ENCODE measurements at places on chromosomes 4 and X.

DNA sequence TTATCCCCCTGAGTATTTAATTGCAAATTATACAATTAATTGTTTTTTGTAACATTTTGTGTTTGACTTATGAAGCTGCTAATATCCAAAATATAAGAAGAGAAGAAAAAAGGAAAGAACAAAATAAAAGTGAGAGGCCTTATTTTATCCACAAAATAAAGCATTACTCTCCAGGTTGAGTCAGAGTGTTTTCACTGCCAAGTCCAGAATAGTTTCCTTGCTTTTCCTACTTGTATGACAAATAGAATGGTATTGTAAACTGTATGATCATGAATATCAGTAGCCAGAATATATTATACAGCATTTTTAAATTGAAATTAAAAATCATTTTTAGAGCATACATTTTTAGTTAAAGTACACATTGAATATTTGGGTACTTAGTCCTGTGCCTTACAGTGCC is 237.8 kb downstream of the NDST4 start:
- DNase-seq: no peak

DNA sequence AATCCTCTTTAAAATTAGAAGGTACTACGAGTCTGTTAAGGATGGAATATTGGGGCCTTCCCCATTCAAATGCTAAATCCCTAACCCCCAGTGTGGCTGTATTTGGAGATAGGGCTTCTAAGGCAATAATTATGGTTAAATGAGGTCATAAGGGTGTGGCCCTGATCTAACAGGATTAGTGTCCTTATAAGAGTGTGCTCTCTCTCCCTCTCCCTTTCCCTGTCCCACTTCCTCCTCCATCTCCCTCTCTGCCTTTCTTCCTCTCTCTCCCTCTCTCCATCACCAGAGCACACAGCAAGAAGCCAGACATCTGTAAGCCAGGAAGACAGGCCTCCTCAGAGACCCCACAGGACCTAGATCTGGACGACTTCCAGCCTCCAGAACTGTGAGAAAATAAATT is 116.9 kb downstream of the COL25A1 start:
- no peak for DNase-seq

DNA sequence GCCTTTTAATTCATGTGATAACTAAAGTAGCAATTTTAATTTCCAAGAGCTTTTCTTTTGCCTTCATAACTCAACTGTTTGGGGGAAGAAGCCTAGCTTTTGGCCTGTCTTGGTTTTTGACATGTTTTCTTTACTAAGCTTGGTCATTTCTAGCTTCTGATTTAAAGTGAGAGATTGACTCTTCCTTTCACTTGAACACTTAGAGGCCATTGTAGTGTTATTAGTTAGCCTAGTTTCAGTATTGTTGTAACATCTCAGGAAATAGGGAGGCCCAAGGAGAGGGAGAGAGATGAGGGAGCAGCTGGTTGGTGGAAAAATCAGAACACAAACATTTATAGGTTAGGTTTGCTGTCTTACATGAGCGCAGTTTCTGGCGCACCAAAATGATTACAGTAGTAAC is 44.8 kb downstream of the DCLK2 start:
- DNase-seq: no peak

GRCh38 chr4:17511051-17511450 is 839 bp downstream of the QDPR start:
- no peak for DNase-seq

GRCh38 chr4:164461901-164462300 is 292.0 kb upstream of the SMIM31 start:
- no peak for DNase-seq

- no peak for DNase-seq
Observed at GRCh38 chr4:107906458-107907100, 24.8 kb upstream of the CYP2U1 start.

DNA sequence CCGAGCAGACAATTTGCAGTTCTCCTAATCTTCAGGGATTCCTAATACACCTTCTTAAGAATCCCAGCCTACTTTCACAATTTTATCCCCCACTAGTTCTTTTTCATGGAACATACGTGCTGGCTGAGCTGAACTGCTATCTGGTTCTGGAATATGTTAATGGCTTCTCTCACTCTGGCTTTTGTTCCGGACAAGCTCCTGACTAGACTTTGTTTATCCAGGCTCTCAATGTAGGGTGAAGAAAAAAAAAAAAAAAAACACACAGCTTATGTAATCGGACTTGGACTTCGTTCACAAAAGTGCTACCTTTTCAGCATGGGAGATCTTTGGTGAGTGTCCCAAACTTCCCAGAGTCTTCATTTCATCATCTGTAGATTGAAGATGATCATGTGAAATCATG is 555.4 kb upstream of the CPEB2 start:
- DNase-seq: no peak

DNA sequence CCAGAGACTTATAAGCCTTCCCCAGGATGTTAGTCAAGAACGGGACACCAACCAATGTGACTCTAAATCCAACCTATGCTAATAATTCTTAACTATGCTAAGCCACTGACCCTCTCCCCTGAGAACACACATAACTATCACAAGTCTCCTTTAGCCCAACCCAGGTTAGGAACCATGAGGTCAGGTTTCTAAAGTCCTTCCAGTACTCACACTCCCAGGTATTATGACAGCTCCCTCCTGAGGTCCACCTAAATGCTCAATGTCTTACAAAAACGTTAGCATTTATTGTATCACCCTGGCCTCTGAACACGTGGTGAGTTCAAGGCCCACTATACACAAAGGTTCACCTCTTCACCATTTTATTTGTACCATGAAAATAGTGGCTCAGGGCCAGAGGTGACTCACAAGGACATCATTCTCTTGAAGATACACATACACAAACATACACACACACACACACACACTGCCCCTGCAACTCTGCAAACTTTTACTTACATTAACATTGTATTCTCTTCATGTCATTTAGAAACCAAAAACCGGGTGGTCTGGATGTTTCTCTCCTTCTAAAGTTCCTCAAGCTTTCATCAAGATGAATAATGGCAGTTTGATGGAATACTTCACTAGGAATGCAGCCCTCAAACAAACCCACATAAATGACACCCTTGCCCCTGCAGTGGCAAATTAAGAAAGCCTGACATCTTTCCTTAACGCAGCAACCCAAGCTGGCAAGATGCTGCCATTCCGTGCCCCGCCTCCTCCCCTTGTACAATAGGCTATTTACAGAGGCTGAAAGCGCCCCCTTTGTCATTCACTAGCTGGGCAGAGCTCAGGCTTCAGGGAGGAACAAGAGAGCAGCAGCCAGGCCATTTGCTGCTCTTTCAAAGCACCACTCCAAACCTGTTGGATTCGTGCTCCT is 17.7 kb downstream of the ACSL1 start:
- no peak for DNase-seq

DNA sequence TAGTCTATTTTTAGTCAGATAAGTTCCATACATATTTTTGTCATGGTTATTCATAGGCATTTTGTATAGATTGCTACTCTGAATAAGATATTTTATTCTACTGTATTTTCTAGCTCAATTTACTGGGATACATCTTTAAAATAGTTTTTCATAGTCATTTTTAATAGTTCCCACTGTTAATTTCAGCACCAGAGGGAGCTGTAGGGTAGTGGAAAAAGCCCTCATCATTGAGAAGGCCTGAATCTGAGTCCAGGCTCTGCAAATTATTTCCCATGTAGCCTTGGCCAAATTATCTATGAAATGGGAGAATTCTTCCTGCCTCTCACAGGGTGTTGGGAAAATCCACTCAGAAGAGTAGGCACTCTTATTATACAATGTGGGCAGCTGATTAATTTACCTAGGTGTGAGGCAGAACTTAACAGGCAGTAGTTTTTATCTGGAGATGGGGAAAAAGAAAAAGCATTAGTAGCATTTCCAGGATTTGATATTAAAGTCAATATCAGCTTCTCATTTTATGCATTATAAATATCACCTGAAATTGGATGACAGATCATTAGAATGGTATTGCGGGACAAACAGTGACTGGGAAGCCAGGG is 102.9 kb upstream of the PAQR3 start:
- no peak for DNase-seq

DNA sequence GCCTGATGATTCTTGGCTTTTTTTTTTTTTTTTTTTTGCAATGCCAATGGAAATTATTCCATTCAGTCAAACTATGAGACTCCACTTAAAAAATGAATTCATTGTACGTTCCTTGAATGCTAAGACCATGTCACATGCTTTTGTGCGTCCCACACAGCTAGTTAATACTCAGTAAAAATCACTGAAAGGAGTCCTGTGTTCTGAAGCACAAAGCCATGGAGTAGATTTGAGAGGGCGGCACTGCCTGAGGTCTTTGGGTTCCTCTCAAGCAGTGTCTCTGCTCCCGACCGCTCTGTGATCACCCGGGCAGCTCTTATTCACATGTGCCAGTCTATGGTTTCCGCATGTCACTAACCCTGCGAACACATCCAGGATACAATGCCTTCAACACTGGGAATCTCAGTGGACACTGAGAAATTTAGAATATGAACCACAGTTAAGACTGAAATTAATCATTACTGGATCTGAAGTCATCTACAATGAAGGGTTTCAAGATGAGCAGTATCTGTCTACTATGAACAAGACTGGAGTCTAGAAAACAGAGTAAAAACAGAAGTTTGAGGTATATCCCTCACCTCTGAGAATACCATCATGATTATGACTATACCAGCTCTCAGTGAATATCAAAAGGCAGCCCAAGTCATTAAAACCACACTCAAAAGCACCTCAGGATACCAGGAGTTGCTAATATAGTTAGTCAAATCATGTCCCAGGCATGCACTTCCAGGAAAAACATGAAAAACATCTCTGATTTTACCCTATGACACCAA is 193.0 kb downstream of the MGST2 start:
- DNase-seq: no peak

- DNase-seq: no peak
Observed at GRCh38 chrX:130264573-130264972, 4.1 kb downstream of the ZNF280C start.

DNA sequence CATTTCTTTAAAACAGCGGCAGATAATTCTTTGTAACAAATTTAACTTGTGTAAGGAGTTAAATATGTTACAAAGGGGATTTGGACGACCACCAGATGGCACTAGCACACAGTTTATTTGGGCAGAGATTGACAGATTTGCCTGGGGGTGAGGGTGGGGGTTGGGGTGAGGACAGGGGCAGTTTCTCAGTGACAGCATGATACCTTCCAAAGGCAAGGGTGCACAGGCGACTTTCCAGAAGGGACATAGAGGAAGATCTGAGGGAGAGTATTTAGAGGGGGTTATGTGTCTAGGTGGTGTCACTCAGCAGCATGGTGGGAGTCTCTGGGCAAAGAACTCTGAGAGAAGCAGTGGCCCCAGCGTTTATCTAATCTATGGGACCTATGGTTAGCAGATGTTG is 9.6 kb upstream of the TMA16 start:
- no peak for DNase-seq

GRCh38 chr4:15145709-15146108 is 143.4 kb downstream of the CPEB2 start:
- no peak for DNase-seq

- DNase-seq: no peak
Observed at GRCh38 chr4:148048598-148048997, 316.7 kb downstream of the ARHGAP10 start.

- no peak for DNase-seq
Observed at GRCh38 chrX:43973249-43974099, at the start of gene NDP. Gene NDP (minus strand): TSS chrX:43973390. CDS start chrX:43958645, 14,745 bp downstream.

DNA sequence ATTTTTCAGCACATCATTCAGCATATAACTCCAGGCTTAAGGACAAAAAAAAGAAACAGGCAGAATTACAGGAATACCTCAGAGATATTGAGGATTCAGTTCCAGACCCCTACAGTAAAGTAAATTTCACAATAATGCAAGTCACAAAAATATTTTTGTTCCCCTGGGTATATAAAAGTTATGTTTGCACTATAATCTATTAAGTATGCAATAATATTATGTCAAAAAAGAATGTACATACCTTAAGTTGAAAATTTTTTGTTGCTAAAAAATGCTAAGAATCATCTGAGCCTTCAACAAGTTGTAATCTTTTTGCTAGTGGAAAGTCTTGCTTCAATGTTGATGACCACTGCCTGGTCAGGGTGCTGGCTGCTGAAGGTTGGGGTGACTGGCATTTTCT is 2532.5 kb downstream of the ARAP2 start:
- no peak for DNase-seq

DNA sequence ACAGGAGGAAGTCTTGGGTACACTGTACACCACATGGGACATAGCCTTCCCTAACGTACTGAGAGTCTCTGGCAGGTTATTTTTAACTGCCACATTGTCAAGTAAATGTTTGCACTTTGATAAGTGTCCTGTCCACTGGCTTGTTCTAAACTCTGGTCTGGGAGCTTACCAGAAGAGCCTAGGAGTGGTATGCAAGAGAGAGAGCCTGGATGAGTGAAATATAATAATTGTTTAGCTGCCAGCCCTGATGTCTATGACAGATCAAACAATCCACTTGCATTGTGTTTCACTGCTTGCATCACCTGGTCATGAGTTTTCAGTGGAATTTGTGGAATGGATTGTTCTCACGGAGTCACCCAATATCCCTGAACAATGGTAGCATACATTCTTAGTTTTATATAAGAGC is 91.6 kb downstream of the SHROOM3 start:
- DNase-seq: no peak

GRCh38 chr4:146382194-146382593 is 139.5 kb downstream of the SLC10A7 start:
- DNase-seq: no peak

GRCh38 chr4:82508806-82509428 is 52.9 kb downstream of the TMEM150C start:
- no peak for DNase-seq

DNA sequence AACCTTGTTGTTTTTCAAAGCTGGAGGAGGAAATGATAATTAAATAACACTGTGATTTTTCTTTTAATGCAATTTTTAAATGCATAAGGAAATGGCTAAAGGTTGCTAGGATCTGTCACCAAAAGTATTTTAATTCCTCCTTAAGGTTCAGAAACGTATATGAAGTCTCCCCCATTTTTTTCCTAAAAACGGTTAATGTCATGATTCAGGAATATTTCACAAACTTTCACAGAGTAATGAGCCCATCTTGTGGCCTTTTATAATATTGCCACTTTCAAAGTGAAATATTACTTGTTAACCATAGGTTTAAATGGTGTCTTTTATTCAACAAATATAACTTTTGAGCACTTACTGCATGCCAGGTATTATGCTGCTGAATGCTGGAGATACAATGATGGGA is 99.5 kb upstream of the USP38 start:
- DNase-seq: no peak

GRCh38 chr4:158777423-158778155 is 8.8 kb downstream of the FNIP2 start:
- DNase-seq: no peak

DNA sequence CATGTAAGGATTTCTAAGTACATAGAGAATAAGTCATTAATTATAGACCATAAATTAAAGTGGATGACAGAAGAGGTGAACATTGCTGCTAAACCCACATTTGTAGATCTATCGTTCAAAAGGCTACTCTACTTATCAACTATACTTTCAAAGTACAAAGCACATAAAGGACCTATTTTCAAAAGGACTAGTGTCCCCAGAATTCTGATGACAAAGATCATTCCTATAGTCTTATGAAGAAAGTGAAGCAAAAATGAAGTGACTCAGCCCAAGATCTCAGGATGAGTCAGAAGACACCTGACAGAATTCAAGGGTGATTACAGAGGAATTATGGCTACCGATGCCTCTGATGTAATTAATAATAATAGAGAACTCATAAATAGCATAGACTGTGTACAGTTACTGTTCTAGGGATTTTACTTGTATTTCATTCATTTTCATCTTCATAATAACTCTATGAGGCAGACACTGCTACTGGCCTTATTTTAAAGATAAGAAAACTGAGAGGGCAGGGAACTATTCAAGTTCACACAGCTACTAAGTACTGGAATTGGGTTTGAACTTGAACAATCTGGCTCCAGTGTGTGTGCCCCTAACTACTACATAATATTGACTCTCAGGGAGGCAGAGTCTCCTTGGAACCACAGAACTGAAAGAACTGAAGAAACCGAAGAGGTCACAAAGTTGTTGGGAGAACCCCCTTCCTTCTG is 17.1 kb downstream of the USP46 start:
- DNase-seq: no peak
